Thymus (tissue), 14 donors: ENCODE measurements at places on chromosomes 16 and 17.

DNA sequence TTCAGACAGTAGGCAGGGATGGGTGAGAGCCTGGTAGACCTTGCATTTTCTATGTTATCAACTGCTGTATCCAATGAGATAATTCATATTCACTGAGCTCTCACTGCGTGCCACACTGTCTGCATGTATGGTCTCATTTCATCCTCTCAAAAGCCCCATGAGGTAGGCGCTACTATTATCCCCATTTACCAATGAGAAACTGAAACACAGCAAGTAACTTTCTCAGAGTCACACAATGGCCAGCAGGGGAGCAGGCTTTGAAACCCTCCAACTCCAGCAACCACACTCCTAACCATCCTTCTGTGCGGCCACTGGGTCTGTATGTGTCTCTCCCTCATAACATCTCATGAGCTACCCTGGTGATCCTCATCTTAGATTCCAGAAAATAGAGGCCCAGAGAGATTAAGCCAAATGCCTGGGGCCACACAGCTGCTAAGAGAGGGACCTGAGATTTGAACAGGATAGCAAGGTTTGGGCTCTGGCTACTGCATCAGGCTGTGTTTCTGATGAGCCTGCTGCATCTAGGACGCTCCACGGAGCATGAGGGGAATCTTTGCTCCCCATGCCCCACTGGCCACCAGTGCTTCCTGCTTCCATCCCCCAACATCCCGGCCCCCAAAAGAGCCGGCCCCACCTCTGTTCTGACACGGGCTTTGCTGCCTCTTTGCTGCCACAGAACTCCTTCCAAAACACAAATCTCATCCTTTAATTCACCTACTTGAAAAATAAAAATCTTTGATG lies 3.2 kb downstream of the CCR7 start:
- DNase-seq: no peak

GRCh38 chr16:4723071-4723767 lies 10.9 kb downstream of the ANKS3 start:
- no peak for DNase-seq

GRCh38 chr17:17146786-17147406 lies 59.2 kb downstream of the PLD6 start:
- no peak for DNase-seq

DNA sequence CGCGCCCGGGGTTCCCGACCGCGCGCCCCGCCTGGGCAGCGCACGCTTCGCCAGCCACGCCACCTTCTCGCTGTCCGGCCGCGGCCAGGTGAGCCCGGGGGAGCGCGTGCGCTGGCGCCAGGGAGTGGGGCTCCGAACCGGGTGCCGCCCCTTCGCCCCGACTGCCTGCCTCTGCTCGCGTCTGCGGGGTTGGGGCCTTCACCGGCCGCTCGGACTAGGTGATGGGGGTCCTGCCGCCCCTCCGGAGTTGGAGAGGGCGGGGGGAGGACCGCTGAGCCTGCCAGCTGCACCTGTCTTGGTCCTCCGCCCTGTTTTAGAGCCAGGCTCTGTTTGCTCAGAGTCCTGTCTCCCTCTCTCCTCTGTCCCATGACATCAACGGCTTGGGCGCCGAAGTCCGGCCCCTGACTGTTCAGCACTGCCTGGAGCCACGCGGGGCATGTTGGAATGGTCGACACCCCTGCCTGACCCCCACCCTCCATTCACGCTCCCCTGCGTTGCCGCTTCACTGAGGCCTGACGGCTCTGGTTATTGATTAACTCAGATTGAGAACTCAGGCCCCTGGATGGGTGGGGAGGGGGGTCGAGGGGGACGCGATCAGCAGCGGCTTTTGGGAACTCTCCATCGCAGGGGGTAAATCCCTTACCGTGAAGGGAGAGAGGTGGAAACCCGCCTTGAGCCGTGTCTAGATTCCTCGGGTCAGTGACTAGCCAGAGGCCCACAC lies 748 bp downstream of the SMTNL2 start:
- DNase-seq: no peak
